ENCODE measurements at places on chromosomes 11 and 22.

GRCh38 chr11:103744496-103745153 lies 291.8 kb upstream of the DDI1 start:
- DNase-seq = no peak

DNA sequence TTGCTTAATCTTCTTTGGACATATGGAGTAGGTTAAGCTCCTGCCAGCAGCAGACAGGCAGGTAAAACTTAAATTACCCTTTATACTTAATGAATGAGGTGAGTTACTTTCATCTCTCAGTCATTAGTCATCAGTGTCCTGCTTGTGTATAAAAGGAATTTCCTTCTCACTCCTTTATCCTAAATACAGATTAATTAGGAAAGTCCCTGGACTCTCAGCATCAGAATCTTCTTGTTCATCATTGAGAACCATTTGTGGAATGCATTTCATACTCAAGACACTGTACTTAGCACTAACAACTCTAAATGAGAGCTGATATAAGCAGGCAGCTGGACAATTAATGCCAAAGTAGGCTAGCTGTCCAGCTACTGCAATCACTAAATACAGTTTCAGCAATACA lies 630.4 kb downstream of the METTL15 start:
- DNase-seq = peak; percentile 77

DNA sequence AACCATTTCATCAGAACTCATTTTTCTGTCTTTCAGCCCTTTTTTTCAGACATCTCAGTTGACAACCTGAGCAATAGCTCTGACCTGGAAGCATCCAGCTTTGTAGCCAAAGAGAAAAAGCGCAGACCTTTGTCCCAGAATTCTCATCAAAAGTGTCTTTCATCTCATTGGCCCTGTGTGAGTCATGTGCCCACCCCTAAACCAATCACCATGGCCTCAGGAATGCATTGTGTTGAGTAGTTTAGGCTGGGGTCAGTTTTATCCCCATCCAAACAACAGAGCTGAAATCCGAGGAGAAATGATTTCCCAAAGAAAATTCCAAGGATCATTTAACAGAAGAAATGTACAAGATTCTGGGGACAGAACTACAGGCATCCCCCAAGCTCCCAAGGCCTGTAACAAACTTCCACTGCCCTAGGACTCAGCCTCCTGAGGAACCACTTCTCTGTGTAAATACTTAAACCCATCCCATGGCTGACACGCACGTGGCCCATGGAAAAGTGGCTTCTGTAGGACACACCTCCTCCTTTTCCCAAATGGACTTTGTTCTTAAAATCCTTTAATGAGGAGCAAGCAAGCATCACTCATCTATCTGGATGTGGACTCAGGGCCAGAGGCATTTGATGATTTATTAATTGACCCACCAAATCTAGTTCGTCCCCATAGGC lies 429.0 kb downstream of the SOX6 start:
- DNase-seq = no peak

GRCh38 chr11:47863898-47864430 lies 15.8 kb upstream of the NUP160 start:
- DNase-seq = no peak

DNA sequence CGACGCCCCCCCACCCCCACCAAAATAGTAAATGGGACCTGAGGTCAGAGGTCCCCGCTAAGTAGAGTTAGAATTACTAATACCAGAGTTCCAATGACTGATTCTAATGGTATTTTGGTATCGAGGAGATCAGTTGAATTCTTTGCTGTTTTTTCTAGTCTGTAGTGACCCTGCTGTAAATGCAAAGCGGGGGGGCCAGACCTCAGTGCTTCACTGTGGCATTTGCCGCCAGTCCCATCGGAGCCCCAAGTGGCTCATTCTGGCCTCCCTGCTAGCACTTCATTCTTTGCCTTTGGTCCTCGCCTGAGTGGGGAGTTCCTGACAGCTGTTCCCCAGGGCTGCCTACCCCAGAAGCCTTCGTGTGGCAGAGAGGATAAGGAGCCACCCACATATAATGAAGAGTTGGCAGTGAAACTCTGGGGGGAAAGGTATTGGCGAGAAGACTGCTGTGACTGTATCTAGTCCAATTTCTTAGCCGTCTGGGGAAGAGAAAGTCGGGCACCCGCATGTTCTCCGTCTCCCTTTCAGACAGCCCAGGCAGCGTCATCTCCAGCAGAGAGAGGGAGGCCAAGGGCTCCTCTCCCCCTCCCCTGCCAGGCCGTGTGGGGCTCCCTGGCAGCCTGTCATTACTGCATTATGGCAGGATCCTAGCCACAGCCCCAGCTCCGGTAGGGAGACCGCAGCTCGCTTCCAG lies 19.4 kb upstream of the CABP7 start:
- DNase-seq = no peak
